Muscle of arm (tissue), 14 donors: ENCODE measurements at places on chromosomes 12 and 14. TPM values are rescaled to one million over a fixed set of nuclear protein-coding genes. Genes with fewer than 3 reads are reported as not detected.

DNA sequence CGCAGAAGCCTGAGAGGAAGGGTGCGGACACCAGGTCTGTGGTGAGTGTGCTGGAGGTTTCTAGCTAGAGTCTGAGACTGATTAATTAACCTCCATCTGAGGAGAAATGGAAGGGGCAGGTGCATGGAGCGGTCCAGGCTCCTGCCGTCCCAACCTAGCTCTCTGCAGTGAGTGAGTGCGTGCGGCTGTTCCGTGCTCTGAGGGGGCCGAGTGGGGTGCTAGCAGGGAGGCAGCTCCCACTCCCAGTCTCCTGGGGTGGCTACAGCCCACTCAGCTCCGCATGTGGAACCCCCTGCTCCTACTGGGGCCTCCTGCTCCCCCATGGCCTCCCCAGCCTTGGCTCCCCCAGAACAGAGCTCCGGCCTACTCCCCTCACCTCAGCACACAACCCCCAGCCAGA is 2.9 kb downstream of the LRTM2 start:
- DNase-seq: no peak

DNA sequence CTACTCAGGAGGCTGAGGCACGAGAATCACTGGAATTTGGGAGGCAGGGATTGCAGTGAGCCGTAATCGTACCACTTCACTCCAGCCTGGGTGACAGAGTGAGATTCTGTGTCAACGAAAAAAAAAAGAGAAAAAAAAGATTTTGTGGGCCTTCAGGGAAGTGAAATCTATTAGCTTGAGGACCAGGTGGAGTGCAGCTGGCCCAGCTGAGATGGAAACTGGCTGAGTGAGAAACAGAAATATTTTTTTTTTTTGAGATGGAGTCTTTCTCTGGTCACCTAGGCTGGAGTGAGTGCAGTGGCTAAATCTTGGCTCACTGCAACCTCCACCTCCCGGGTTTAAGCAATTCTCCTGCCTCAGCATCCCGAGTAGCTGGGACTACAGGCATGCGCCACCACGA is 2.3 kb upstream of the CLEC4C start:
- DNase-seq: no peak

DNA sequence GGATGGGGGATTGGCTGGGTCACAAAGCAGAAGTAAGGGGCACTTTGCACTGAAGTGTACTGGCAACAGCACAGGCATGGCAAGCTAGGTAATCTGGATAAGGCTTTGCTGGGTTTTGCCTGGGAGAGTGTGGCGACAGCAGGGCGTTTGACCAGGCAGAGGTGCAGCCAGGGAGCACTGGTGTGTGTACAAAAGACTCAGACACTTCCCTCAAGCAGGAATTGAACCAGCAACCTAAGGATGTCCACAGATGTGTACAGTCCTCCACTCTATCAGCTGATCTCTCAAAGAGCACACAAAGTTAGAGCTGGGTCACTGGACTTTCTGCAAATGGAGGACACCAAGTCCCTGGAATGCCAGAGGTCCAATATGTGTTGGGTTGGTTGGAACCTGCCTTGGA is 15.4 kb upstream of the RNASE4 start:
- DNase-seq: no peak

TESPA1 gene
- polyA plus RNA-seq: 1.6 TPM

KCNC2 gene
- 0.18 TPM for polyA plus RNA-seq
